ENCODE measurements at places on chromosomes 3 and 15. TPM values are rescaled to one million over a fixed set of nuclear protein-coding genes. Genes with fewer than 3 reads are reported as not detected.

DNA sequence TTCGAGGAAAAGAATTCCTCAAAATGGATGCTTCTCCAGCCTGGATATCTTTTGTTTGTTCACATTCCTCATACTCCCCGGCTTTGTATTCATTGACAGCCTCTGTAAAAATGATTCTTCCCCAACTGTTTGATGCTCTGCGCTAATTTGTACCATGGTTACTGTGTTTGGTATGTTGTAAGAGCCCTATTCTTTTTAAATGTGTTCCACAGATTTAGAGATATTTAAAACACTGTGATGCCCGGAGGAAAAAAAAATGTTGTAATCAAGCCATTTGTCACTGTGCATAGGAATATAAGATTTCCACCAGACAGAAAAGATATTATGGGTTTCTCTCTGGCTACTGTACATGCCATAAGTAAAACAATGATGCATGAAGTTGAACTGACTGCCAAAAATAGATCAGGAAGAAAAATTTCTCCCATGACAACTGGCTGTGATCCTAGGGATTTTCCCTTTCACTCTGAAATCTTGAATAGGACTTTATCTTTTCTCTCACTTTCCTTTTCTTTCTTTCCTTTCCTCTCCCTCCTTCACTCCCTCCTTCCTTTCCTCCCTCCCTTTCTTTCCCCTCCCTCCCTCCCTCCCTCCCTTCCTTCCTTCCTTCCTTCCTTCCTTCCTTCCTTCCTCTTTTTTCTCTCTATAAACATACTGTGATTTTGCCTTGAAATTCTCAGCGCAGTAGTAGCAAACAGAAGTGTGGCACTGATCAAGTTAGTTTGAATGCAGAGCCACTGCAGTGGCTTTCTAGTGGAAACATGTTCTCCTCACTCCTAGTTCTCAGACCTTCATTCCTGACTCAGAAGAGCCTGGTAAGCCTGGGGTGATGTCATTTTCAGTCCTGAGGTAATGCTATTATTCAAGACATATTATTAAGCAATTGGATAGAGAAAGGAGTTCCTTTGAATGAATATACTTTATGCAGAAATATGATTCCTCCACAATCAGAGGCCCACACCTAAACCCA is 254.9 kb upstream of the TBL1XR1 start:
- DNase-seq = no peak

The MAGEL2 gene
- 4.5 TPM for polyA plus RNA-seq

DNA sequence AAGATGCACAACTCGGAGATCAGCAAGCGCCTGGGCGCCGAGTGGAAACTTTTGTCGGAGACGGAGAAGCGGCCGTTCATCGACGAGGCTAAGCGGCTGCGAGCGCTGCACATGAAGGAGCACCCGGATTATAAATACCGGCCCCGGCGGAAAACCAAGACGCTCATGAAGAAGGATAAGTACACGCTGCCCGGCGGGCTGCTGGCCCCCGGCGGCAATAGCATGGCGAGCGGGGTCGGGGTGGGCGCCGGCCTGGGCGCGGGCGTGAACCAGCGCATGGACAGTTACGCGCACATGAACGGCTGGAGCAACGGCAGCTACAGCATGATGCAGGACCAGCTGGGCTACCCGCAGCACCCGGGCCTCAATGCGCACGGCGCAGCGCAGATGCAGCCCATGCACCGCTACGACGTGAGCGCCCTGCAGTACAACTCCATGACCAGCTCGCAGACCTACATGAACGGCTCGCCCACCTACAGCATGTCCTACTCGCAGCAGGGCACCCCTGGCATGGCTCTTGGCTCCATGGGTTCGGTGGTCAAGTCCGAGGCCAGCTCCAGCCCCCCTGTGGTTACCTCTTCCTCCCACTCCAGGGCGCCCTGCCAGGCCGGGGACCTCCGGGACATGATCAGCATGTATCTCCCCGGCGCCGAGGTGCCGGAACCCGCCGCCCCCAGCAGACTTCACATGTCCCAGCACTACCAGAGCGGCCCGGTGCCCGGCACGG is 991 bp downstream of the SOX2 start:
- DNase-seq = no peak

The GRK7 gene
- 0.18 TPM for polyA plus RNA-seq

- peak; percentile 65 for DNase-seq
Measured at GRCh38 chr3:11096266-11097139, 57.8 kb upstream of the HRH1 start.

DNA sequence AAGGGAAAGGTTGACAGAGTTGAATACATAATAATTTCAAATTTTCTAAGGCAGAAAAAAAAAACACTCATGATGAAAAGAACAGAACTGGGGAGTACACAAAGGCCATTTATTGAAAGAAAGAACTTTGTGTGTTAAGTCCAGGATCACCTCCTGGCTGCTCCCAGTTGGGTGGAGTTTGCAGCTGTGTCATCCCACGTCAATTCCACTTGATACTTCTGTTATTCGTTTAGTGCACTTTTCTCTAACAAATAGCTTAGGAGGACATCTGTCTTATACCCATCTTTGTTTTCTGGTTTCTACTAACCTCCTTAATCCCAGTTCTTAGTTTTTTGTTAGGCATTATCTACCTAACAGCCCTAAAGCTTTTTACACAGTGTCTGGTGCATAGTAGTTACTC is 44.7 kb downstream of the SGO1 start:
- DNase-seq = no peak

All from left kidney (tissue), 8 donors.